Fibroblast of villous mesenchyme (primary cell): ENCODE measurements at places on chromosomes 16 and 17. TPM values are rescaled to one million over a fixed set of nuclear protein-coding genes. Genes with fewer than 3 reads are reported as not detected.

Gene NT5M
- total RNA-seq: 1.3 TPM in 2 replicates

Gene CDC6
- 19.0 and 28.5 TPM in 2 replicates for total RNA-seq

Gene CX3CL1
- 0.32 TPM in 1 of 2 replicates, not detected in the other for total RNA-seq

Gene TSPAN10
- 1.7 and 2.3 TPM in 2 replicates for total RNA-seq

Gene SHCBP1
- 15.8 and 31.5 TPM in 2 replicates for total RNA-seq

Gene IGSF6
- under 0.01 TPM in 1 of 2 replicates, not detected in the other for total RNA-seq
